Coronary artery (tissue), 2 donors: ENCODE measurements at places on chromosomes 12 and 14.

- no peak for DNase-seq
Observed at GRCh38 chr12:53267306-53267998, 647 bp upstream of the ESPL1 start.

GRCh38 chr14:102178806-102179205, 39.1 kb downstream of the WDR20 start:
- no peak for DNase-seq

DNA sequence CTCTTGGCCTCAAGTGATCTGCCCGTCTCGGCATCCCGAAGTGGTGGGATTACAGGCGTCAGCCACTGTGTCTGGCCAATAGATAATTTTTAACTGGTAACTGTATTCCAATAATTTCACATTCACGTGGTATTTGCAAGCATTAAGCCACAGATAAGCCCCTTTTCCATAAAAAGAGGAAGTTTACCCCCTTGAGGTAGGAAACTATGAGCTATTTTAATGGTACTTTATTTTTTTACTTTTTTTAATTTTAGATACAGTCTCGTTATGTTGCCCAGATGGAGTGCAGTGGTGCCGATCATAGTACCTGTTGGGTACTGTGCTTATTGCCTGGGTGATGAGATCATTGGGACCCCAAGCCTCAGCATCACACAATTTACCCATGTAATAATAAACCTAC, 42.9 kb upstream of the AP4S1 start:
- DNase-seq: no peak

GRCh38 chr12:57309420-57309819, 58.4 kb upstream of the STAC3 start:
- DNase-seq: no peak

GRCh38 chr12:115722181-115722580, 555.3 kb downstream of the MED13L start:
- DNase-seq: no peak

- no peak for DNase-seq
Observed at GRCh38 chr14:72104011-72104613, 171.9 kb downstream of the RGS6 start.

DNA sequence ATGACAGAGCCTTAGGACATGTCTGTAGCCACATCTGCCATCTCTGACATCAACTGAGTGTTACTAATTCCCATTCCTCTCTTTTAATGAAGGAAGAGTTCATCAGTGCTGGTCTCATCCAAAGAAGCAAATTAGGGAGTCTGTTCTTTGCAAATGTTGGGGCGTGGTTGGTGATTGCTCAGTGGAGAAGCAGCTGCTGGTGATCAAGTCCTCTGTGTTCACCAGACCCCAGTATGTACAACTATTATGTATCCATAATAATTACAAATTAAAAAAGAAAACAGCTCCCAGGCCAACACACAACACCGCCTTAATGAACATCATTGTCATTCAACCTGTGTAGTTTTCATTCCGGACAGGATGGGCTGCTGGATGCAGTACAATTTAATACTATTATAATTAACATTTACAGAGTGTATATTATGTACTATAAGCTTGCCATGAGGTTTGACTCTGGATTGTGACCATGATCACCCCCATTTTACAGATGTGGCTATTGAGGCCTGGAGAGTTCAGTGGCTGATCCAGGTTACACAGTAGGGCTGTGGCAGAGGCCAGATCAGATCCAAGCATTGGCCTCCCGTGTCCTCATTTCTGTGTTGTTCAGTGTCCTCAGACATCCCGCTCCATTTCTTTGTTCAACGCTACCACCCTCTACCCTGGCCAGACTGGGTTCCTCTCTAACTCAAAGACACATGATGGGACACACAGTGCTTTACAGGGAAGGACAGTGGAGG, 179.0 kb downstream of the CHST11 start:
- no peak for DNase-seq

GRCh38 chr14:90900476-90901083, 84.3 kb upstream of the TTC7B start:
- no peak for DNase-seq

GRCh38 chr12:88273450-88273849, 131.3 kb downstream of the TMTC3 start:
- DNase-seq: no peak

DNA sequence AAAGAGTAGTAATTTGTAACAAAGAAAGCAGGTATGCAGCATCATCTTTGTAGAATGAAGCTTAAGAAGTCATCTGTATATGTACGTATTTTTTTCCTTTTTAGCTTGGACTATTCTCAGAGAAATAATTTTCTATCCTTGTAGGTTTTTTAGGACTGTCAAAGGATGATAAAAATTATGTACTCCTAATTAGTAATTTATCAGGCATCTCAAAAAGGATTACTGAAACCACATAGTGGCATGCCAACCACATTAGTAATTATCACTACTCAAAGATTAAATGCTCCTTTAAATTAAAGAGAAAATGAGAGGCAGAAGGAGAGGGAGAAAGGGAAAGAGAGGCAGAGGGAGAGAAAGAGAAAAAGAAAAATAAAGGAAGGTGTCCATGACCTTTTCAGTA, 17.3 kb downstream of the TTC8 start:
- DNase-seq: no peak

GRCh38 chr12:95077341-95077740, 3.9 kb upstream of the NR2C1 start:
- DNase-seq: no peak

GRCh38 chr14:88289234-88289633, 33.8 kb downstream of the KCNK10 start:
- no peak for DNase-seq

- DNase-seq: no peak
Observed at GRCh38 chr12:91628656-91629055, 446.0 kb upstream of the DCN start.

- peak; percentile 11 for DNase-seq
Observed at GRCh38 chr14:23355871-23356435, 3.3 kb upstream of the SLC22A17 start.

DNA sequence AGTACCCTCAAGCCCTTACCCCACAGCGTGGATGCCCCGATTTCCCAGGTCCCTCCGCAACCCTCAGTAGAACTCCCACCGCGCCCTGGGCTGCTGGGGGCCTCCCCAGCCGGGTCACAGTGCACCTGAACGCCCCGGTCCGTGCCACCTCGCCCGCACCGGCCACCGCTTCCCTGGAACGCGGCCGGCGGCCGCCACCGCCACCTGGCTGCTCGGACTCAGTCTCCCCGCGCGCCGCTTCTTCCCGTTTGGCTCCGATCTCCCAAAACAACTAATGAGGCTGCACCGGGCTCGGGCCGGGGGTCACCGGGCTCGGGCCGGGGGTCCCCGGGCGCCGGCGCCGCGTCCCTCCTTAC, 1.0 kb downstream of the ITPK1 start:
- no peak for DNase-seq

GRCh38 chr14:89748004-89748403, 206.5 kb downstream of the EFCAB11 start:
- no peak for DNase-seq

- no peak for DNase-seq
Observed at GRCh38 chr12:34021071-34021470, 1.2 kb upstream of the ALG10 start.

GRCh38 chr14:80134321-80134720, 77.0 kb downstream of the DIO2 start:
- DNase-seq: no peak

DNA sequence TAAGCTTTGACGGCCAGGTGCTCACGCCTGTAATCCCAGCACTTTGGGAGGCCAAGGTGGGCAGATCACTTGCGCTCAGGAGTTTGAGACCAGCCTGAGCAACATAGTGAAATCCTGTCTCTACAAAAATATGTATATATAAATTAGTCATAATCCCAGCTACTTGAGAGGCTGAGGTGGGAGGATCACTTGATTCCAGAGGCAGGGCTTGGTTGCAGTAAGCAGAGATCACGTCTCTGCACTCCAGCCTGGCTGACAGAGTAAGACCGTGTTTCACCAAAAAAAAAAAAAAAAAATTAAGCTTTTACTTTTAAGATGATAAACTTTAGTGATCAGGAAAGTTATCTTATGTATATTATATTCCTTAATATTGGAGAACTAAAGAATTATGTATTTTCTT, 18.0 kb upstream of the SNAPC1 start:
- DNase-seq: no peak

- no peak for DNase-seq
Observed at GRCh38 chr12:116818341-116818856, 62.8 kb downstream of the HRK start.

GRCh38 chr12:68304626-68305025, 27.5 kb downstream of the MDM1 start:
- no peak for DNase-seq

GRCh38 chr14:93903342-93904184, 23.6 kb upstream of the FAM181A start:
- no peak for DNase-seq

- no peak for DNase-seq
Observed at GRCh38 chr12:46459861-46460545, 87.4 kb upstream of the SLC38A2 start.

DNA sequence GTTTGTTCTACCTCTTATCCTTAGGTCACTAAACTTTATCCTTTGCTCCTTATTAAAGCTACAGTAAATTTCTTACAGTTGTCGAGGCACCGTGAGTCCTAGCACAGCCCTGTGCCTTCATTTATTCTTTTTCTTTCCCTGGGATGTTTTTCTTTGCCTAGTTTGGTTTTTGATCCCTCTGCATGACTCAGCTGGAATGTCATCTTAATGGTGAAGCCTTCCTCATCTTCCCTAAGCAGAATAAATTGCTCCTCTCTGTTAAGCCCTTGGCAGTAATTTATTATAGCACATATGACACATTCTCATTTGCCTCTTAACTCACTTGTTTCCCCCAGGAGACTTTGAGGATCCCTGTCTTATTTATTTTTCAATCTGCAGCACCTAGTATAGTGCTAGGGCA, 16.6 kb downstream of the ACTR10 start:
- no peak for DNase-seq

- DNase-seq: no peak
Observed at GRCh38 chr12:41724216-41724615, 420.5 kb downstream of the GXYLT1 start.

GRCh38 chr12:1424674-1425395, 169.5 kb downstream of the FBXL14 start:
- DNase-seq: no peak

DNA sequence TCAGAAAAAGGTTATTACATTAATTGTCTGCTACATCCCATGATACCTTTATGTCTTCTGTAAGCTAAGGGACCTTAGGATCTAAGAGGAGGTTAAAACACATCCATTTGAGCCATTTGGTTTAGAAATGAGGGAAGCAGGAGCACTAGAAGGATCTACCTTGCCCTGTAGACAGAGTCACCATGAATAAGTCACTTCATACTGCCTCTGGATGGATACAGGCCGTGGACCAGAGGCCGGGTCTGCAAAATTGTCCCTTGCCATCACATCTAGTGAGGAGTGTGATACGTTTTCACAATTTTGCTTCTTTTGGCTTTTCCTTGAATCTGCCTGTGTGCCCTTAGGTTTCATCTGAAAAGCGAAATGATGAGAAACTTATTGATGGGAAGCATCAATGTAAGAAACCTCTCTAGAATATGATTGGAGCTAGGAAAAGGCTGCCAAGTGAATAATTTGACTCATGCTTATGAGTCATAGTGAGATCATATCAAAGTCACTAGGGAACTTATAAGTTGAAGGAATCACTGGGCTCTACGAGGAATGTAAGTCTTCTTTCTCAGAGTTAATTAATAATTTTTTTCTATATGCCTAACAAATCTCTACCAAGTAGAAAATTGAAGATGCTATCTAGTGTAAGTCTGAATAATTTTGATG, 10.8 kb downstream of the GLRX5 start:
- DNase-seq: no peak

DNA sequence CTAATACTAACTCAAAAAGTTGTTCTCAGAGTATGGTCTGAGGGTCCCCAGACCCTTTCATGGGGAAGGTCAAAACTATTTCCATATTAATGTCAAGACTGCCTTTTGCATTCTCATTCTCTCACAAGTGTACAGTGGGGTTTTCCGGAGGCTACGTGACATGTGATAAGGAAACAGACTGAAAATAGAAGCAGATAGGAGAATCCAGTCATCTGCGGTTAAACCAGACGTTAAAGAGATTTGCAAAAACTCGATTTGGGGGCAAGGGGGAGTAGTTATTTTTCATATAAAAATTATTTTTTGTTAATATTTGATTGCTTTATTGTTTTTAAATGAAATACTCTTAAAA, 1.0 kb upstream of the NAP1L1 start:
- no peak for DNase-seq

- no peak for DNase-seq
Observed at GRCh38 chr12:60075091-60075490, 479.3 kb downstream of the SLC16A7 start.

GRCh38 chr12:102067574-102068258, 5.9 kb upstream of the WASHC3 start:
- no peak for DNase-seq

- DNase-seq: no peak
Observed at GRCh38 chr12:42741771-42742510, 152.4 kb upstream of the PRICKLE1 start.

DNA sequence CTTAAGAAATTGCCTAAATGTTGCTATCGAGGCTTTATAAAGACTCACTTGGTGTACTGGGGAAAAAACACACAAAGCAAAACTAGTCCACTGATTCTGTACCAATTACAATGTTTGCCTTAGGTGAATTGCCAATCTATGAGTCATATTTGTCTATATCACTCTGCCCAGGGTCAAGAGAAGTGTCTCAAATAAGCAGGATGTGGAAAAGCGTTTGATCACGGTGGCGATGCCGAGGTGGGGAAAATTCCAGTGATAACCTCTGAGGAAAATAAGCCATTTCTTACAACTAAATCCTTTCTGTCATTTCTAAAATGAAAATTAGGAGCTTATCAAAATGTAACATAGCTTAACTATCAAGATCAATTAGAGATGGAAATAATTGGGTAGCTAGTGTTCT, 148.6 kb upstream of the DIO3 start:
- no peak for DNase-seq

DNA sequence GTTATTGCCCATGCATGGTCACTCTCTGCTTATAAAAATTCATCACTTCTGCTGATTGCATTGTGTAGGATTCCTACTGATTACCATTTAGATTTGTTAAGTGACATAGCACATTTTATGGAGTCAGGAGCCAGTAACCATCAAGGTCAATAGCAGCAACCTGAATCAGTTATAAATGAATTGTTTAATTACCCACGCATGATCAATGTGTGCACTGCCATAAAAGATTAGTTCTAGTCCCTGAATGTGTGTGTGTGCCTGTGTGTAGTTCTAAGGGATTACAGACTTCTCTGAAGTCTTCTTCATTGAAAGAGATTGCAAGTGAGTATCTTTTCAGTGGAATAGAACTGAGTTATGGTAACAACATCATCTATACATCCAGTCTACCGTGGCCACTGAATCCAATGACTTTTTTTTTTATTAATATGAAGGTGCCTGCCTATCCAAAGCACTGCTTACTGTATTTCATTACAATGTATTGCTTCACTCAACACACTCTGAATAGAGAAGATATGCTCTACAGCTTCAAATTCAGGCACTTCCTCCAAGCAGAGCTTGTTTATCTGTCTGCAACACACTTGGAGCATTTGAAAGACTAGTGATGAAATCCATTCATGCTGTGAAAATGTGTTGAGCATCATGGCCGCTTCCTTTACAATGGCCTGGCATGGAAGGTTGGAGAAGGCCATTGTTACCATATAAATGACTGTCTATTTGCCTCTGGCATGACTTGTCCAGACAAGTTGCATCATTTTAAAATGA, 381.7 kb downstream of the DIO2 start:
- DNase-seq: no peak

GRCh38 chr12:6817662-6818157, 3.9 kb upstream of the GPR162 start:
- no peak for DNase-seq
